T-helper 9 cell (primary cell): ENCODE measurements at places on chromosomes 3 and 15.

DNA sequence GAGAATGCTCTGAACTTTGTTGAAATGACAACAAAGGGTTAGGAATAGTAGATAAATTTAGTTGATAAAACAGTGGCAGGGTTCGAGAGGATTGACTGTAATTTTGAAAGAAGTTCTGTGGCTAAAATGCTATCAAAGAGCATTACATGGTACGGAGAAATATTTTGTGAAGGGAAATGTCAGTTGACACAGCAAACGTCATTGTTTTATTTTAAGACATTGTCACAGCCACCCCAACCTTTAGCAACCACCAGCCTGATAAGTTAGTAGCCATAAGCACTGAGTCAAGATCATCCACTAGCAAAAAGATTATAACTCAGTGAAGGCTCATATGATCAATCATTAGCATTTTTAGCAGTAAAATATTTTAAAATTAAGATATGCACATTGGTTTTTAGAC is 8.7 kb upstream of the ST3GAL6 start:
- DNase-seq: no peak

DNA sequence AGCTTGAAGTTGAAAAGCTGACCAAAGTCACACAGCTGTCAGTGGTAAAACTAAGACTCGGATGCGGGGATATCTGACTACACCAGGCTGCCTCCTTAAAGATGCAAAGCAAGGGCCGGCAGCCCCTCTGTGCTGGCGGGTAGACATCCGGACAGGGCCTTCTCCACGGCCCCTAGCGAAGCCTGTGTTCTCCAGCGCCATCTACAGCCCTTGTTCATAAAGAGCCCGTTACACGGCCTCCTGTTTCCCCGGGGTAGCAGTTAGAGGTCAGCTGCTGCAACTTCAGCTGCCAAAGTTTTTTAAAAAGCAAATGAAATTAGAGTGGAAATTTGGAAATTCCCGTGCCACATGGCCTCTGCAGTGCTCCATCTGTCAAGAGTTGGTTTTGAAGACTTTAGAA is 383.0 kb downstream of the TBL1XR1 start:
- DNase-seq: no peak

DNA sequence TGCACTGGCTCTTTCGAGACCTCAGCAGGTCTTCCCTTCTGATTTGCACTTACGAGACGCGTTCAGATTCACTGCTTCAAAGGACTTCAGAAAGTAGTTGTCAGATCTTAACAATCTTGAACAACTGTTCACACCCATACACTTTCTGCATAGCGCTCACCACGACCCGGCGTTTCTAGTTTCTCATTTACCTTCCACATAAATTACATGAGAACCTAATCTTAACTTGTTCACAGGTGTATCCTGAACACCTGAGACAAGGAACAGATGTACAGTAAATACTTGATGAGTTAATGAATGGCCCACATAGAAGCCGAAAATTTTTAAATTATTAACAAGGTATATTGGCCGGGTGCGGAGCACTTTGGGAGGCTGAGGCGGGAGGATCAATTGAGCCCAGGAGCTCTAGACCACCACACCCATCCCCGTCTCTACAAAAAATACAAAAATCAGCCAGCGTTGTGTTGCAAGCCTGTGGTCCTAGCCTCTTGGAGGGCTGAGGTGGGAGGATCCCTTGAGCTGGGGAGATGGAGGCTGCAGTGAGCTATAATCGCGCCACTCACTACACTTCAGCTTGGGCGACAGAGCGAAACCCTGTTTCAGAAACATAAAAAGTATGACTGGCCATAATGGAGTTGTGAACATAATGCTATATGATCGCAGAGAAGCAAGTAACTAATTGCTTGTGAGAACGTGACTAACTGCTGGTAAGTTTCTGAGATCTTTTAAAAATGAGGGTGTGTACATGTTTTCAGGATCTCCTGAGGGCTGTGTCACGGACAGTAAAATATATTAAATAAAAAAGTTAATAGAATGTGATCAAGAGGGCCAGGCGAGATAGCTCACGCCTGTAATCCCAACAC is 984 bp upstream of the SMARCC1 start:
- DNase-seq: no peak

DNA sequence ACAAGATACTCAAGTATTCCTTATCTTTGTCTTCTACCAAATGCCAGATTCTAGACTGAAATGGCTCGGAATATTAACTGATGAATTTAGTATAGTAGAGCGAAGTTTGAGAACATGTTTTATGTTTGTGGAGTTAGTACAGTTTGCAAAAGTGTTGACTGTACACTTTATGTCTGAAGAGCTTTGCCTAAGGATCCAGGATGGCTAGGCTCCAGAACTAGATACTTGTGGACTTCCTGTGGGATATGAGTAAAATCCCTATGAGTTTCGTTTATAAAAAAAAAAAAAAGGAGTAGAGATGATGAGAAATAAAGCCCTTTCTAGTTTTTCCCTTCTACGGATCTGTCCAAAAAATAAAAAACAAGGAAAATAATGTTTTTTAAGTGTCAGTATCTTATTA is 96.7 kb downstream of the TP63 start:
- no peak for DNase-seq

DNA sequence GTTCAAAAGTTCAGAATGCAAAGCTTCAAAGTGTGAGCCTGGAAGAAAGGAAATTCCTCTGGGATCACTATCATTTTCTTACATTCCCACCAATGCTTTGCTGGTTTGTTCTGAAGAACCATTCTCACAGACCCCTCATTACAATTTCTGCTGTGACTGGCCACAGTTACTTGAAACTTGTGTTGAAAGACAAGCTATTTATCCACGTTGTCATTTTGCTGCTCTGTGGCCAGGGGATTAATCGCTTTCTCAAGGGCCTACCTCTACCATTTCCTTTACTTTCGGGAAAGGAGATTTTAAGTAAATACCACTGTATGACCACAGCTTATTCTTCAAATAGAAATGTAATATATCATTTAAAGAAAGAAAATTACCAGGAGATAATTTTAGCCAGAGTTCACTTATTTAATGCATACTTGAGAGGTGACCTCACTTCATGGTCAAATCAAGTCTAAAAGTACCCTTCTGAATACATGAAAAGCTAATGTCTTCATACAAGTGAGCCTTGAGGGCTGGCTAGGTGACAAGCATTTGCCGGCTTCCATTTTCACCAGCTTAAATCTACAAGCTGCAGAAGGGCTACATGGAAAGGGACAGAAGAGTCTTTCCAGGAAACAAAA is 69.8 kb upstream of the ROBO2 start:
- DNase-seq: no peak

DNA sequence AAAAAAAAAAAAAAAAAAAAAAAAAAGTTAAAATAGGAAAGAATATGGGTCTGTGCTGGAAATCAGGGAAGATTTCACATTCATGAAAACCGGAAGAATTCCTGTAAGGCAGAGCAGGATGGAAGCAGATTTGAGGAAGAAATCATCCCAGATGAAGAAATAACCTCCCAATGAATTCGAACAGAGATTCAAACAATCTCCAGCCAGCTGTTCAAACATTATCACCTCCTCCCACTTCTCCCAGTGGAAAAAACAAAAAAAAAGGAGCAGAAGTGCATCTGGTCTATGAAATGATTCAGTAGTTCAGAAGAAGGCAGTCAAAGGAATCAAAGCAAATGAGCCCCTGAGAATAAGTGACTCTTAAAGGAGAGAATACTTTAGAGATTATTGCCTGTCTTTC is 33.1 kb downstream of the CP start:
- no peak for DNase-seq

GRCh38 chr15:80744826-80745225 is 34.3 kb upstream of the CEMIP start:
- DNase-seq: no peak

GRCh38 chr3:190266913-190267290 is 55.3 kb downstream of the CLDN1 start:
- no peak for DNase-seq

DNA sequence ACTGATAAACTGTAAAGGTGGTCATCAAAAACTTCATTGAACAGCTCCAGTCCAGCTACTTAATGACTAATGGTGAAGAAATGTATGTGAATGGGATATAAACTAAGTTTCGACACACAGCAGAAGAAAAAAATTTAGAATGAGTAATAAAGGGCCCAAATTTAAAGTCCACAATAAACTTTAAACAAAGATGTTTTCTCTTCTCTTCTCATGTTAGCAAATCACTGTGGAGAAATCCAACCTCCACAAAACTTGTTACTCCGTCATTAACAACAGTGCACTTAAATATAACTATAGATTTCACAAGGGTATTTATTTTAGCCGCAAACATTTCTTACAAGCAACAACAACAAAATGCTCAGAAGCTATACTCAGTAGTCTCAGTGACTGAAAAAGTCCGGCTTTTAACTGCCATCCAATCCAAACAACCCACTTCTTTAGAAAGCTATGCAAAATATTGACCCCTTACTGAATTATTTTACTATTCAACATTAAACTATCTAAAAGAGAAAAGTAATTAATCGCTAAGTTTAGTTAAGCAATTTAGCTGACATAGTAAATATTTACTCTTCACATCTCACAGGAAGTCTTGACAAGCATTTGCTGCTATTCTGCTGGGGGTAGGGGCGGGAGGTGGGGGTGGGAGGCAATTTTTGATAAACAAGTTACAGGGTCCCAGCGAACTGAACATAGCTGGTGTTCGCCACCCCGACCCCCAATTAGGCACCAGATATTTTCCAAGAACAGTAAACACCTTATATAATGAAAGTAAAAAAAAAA is 2.4 kb downstream of the IGF2BP2 start:
- DNase-seq: no peak

GRCh38 chr15:88627463-88627862 is 6.3 kb downstream of the AEN start:
- peak; percentile 57 for DNase-seq

DNA sequence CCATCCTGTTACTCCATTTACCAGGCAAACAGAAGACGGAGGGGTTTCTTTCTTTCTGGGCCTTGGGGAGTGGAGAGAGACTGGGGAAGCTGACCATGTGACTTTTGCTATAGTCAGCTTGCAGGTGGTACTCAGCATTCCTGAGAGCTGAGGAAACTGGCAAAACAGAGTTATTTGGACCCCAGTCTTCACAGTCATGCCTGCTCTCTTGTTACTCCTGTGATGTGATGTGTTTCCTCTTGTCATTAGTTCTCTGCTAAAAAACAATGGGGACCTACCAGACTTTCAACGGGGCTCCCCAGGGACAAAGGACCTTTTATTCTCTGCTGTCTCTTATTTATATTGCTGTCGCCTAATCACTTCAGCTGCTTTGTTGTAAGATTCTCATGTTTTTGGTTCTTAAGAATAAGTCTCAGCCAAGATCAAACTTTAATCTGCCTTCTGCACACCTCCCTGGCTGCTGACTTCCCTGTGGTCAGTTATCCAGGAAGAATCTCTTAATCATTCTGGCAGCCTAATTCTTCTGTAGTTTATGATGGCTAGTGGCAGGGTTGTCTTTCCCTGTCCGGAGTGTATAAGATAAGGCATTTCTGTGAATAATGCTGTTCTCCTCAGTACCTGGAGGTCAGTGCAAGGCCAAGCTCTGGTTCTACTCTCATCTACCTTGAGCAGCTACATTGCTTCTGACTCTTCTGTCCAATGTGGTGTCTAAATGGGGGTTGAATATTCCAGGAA is 8.8 kb downstream of the STARD9 start:
- no peak for DNase-seq

GRCh38 chr3:73576999-73577461 is 47.7 kb downstream of the PDZRN3 start:
- DNase-seq: no peak

- no peak for DNase-seq
Observed at GRCh38 chr3:113249601-113250000, 38.2 kb downstream of the BOC start.

- DNase-seq: no peak
Observed at GRCh38 chr3:115341208-115341607, 194.1 kb upstream of the ZBTB20 start.

- no peak for DNase-seq
Observed at GRCh38 chr3:94071713-94072284, 8.9 kb downstream of the NSUN3 start.

DNA sequence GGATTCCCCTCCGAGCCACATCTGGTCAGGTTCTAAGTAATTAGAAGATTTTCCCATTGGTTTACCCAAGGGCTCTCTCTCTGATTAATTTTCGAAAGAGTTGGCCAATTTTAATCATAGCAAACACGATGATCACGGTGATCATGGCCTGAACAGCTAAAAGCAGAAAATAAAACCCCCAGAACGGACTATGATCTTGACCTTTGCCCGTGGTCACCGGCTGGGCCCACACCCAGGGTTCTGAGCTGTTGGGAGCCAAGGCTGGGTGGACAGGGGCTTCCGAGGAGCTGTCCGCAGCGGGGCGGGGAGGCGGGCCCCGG is 2.6 kb downstream of the GP5 start:
- no peak for DNase-seq

GRCh38 chr3:65796676-65797075 is 242.0 kb downstream of the MAGI1 start:
- DNase-seq: no peak

- DNase-seq: no peak
Observed at GRCh38 chr15:52105846-52106245, 6.7 kb downstream of the BCL2L10 start.

- no peak for DNase-seq
Observed at GRCh38 chr3:183641882-183642281, 6.5 kb downstream of the KLHL24 start.

DNA sequence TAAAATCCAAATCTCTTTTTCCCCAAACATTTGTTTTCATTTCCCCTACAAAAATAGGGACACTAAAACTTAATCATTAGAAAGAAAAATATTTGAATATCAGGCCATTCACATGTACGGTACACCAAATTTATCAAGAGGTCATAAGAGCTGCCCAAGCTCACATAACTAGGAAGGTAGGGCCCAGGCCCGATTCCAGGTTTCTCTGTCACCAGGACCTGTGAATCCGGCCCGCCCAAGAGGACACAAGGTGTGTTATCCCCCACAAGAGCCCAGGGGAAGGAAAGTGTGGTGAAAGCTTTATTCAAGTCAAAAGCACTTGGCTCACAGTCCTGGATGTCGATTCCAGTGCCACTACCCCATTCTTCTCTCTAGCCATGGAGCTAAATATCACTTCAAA is 130.6 kb downstream of the DMXL2 start:
- no peak for DNase-seq

DNA sequence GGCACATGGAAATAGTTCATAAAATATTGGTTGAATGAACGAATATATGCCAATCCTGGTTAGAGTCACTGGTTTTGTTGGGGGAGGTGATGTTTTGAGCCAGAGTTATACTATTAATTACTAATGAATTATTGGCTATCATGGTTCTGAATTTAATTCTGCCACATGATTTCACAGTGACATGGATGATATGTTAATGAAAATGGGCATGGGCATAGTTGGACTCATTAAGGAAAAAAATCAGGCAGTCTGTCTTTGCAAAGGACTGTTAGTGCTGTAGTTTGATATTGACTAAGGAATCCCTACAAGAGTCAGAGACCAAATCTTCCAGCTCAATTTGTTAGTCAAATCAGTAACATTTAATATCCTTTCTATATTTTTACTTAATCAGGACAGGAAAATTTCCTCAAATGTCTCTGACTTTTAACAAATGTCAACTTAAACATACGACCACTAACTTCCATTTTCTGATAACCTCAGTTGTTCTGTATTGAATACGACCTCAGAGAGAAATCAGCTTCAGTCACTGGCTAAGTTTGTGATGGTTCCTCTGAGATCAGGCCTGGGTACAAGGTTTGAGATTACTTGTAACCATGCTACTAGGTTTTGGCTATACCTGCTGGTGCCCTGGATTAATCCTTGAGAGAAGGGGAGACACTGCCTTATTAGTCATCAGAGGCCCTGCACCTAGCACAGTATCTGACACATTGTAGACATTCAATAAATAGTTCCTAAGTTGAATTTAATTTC is 13.3 kb downstream of the NFKBIZ start:
- DNase-seq: no peak
